Activated T-cell treated with anti-CD3 and anti-CD28 coated beads, Interleukin-2, amount 50 U/mL, for 72 hours (primary cell): ENCODE measurements at places on chromosomes 6 and 20.

DNA sequence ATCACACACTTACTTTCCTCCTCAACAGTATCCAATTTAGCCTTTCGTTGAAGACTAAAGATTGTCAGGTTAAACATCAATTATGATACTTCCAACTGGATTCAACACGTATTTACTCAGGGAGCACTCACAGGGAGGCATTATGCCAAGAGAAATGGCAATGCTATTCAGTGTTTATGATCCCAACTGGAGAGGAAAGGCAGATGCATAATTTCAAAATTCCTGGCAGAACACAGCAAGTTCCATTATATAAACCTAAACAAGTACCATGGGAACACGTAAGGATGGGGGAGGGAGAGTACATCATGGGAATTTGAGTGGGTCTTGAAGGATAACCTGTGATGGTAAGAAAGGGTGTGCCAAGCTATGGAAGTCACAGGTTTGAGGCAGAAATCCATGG lies 112.7 kb downstream of the ISM1 start:
- H3K27me3 ChIP-seq, result no peaks in the 10 kb centered on the region
- no peak overlapping the region for H3K4me3 ChIP-seq
- peaks cover 1% of the 10 kb centered on the region for H3K36me3 ChIP-seq
- DNase-seq, result no peak

GRCh38 chr6:142055219-142055618 lies 77.5 kb upstream of the GJE1 start:
- no peaks in the 10 kb centered on the region for H3K4me1 ChIP-seq
- H3K4me3 ChIP-seq, result no peak overlapping the region
- peaks cover 21% of the 10 kb centered on the region for H3K27me3 ChIP-seq
- H3K27ac ChIP-seq, result no peak overlapping the region
- no peak for DNase-seq

GRCh38 chr6:128569732-128570679 lies 49.6 kb upstream of the PTPRK start:
- no peak for DNase-seq
- H3K36me3 ChIP-seq, result no peaks in the 10 kb centered on the region
- no peaks in the 10 kb centered on the region for H3K27me3 ChIP-seq
- H3K4me3 ChIP-seq, result no peak overlapping the region
- H3K27ac ChIP-seq, result no peak overlapping the region
- H3K4me1 ChIP-seq, result no peaks in the 10 kb centered on the region

DNA sequence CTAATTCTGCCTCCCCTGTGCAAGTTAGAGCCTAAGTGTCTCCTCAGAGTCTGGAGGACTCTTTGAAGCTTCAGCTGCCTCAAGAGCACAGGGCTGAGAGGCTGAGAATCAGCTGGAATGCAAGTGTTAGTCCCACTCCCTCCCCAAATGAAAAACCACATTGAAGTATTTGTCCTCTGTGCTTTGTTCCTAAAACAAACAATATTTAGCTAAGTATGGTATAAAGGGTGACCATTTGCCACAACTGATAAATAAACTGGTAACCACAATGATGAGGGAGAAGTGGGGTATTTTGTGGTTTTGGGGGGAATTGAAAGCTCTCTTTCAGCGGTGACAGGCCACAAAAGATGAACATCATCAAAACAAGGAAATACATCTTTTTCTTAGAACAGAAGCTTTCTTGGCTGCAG lies 91.7 kb upstream of the HDDC2 start:
- peaks cover 8% of the 10 kb centered on the region for H3K4me1 ChIP-seq
- H3K27me3 ChIP-seq, result peaks cover 11% of the 10 kb centered on the region
- no peaks in the 10 kb centered on the region for H3K36me3 ChIP-seq
- H3K27ac ChIP-seq, result no peak overlapping the region
- no peak for DNase-seq

- H3K36me3 ChIP-seq, result no peaks in the 10 kb centered on the region
- DNase-seq, result no peak
- no peaks in the 10 kb centered on the region for H3K4me1 ChIP-seq
- H3K27ac ChIP-seq, result no peak overlapping the region
These were observed 643.8 kb upstream of the AGPAT4 start for GRCh38 chr6:161917645-161918044.

GRCh38 chr20:50403565-50404418 lies 106.4 kb upstream of the PTPN1 start:
- no peak for DNase-seq
- H3K4me3 ChIP-seq, result no peak overlapping the region
- H3K27ac ChIP-seq, result no peak overlapping the region
